Activated naive CD8-positive, alpha-beta T cell treated with anti-CD3 and anti-CD28 coated beads, Interleukin-2, amount 10 ng/mL, durations not matched to agents 7 days and 5 days (primary cell): ENCODE measurements at places on chromosomes 4 and X. TPM values are rescaled to one million over a fixed set of nuclear protein-coding genes. Genes with fewer than 3 reads are reported as not detected.

HSFX2 gene
- total RNA-seq, result 0.28 TPM

TBL1X gene
- total RNA-seq, result 29.7 TPM

TMEM271 gene
- total RNA-seq, result not detected

MTNR1A gene
- not detected for total RNA-seq

VCX3B gene
- not detected for total RNA-seq

SORBS2 gene
- total RNA-seq, result not detected

GLA gene
- total RNA-seq, result 32.5 TPM

CT83 gene
- not detected for total RNA-seq

TMSB15A gene
- 0.62 TPM for total RNA-seq

ZFP42 gene
- not detected for total RNA-seq

HPF1 gene
- total RNA-seq, result 16.5 TPM

L1CAM gene
- total RNA-seq, result 7.2 TPM

IQSEC2 gene
- total RNA-seq, result 0.83 TPM

CSN1S1 gene
- not detected for total RNA-seq

UGT8 gene
- 0.17 TPM for total RNA-seq

TXK gene
- 65.8 TPM for total RNA-seq

LONRF3 gene
- total RNA-seq, result 1.6 TPM

NEXMIF gene
- total RNA-seq, result 1.6 TPM
